ENCODE measurements at places on chromosomes 1 and 21.
A peak's percentile ranks its signal among the peaks of the same experiment; 100 is the strongest.

DNA sequence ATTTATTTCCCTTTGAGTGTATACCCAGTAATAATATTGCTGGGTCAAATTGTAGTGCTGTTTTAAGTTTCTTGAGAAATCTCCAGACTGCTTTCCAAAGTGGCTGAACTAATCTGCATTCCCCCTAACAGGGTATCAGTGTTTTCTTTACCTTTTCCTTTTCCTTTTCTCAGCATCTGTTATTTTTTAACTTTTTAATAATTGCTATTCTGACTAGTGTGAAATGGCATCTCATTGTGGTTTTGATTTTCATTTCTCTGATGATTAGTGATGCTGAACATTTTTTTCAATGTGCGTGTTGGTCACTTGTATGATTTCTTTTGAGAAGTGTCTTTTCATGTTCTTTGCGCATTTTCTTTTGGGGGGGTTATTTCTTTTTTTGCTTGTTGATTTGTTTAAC, 374.9 kb upstream of the BRINP3 start:
- no peak for DNase-seq

- peak; percentile 20 for DNase-seq
These were observed 708 bp downstream of the PRDM2 start for GRCh38 chr1:13700521-13701270.

GRCh38 chr1:150557813-150558212, 8.6 kb downstream of the ADAMTSL4 start:
- DNase-seq, result no peak

DNA sequence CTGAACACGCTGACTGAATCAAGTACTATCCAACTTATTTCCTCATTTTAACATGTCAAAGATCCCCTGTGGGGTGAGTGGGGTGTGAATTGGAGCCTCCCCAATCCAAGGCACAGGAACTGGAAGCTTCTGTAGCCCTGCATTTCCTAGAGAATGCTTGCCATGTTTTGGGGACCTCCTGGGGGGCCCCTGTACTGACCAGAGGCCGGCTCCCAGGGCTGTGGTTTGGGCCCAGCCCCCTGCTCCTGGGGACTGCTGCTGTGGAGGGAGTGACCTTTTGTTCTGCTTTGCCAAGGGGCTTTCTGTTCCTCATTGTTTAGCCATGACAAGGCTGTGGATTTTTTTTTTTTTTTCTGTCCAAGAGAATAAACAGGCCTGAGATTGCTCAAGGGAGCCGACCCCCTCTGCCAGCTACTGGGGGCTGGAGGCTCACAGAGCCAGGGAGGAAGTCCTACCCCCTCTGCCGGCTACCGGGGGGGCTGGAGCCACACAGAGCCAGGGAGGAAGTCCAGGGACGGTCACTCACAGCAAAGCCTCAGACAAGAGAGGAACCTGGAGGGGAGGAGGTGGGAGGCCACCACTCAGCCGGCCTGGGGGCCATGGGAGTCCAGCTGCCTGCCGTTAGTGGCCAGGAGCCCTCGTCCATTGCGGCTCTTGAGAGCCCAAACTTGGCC, 17.4 kb downstream of the TNFRSF1B start:
- no peak for DNase-seq

- DNase-seq, result no peak
These were observed 1.3 kb upstream of the PEX10 start for GRCh38 chr1:2413495-2414296.

DNA sequence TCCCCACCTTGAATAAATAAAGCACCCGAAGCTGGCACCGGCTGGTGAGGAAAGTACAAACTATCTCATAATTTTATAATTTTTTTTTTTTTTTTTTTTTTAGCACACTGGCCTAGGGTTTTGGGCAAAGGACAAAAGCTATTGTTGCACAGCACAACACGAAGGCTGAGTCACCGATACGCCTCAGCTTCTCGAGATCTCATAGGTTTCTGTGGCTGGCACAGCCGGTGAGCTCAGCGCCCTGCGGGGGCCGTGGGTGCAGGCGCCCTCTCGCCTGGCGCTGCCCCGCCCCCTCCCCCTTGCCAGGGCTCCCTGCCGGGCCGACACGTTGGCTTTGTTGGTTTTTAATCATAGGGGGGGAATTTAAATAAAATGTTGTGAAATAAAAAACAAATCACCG, 17.2 kb downstream of the CASZ1 start:
- DNase-seq, result no peak

DNA sequence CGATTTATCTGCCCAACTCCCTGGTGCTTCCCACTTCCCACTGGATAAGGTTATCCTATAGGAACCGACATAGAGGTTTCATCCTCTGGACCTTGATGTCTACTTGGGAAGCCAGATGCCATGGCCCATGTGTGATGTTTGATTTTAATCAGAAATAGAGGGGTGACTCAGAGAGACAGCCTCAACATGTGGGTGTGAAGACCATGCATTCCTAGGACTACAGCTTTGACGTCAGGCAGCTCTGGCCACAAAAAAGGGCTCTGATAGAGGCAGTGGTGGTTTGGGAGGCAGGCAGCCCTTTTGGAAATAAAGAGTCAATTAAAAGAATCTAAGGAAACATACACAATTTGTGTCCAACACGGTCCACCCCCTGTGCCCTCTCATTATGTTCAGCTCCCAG, 5.2 kb upstream of the SH2D2A start:
- DNase-seq, result no peak

- no peak for DNase-seq
These were observed 234.8 kb downstream of the HMCN1 start for GRCh38 chr1:185969028-185969427.

DNA sequence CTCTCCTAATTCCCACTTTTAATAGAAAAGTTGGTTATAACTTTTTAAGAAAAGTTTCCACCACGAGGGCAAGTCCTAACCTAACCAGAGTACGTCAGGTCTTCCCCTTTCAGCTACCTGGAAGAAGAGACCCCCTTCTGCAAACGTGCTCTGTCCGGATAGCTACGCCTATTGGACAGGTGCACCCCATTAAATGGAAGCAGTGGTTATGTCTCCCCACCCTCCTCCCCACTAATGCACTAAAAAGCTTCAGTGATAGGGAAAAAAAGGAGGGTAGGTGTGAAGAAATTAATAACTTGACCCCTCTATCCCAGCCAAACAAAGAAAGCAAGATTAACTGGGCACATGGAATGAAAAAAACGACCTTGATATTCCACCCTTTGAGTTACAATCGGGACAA, 7.7 kb downstream of the GLUL start:
- DNase-seq, result no peak

DNA sequence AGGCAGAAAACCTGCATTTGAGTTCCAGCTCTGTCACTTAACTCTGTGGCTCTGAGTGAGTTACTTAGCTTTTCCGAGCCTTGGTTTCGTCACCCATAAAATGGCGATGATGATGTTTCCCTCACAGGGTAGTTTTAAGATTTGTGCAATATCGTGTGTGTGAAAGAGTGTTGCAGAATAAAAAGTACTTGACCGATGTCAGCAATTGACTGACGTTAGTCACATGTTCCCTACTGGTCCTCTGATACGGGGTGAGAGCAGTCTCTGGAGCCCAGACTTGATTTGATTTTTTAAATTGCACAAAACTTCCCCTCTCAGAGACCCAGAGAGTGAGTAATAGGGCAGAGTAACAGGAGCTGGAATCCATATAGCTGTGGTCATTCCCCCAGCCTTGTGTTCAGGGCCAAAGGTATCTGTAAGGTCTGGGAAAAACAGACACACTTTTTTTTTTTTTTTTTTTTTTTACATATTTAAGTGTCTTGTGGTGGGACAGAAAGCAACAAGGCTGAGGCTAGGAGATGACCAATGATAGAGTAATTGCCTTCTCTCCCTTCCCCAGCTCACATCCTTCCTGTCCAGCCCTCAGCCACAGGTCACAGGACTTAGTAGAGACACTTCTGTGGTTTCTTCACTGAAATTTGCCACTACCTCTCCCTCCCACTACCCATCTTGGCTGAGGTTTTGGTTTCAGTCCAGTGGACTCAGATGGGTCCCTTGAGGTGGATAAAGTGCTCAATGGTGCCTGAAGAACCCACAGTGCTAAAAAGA, 2.0 kb downstream of the FCER1G start:
- DNase-seq, result no peak

GRCh38 chr1:216614011-216614934, 109.0 kb downstream of the ESRRG start:
- DNase-seq, result no peak

GRCh38 chr1:13817906-13818305, 117.9 kb downstream of the PRDM2 start:
- no peak for DNase-seq

Data from mesothelial cell of epicardium (in vitro differentiated cells).